Retina (tissue), 1 donor: ENCODE measurements at places on chromosomes 3 and 15.

DNA sequence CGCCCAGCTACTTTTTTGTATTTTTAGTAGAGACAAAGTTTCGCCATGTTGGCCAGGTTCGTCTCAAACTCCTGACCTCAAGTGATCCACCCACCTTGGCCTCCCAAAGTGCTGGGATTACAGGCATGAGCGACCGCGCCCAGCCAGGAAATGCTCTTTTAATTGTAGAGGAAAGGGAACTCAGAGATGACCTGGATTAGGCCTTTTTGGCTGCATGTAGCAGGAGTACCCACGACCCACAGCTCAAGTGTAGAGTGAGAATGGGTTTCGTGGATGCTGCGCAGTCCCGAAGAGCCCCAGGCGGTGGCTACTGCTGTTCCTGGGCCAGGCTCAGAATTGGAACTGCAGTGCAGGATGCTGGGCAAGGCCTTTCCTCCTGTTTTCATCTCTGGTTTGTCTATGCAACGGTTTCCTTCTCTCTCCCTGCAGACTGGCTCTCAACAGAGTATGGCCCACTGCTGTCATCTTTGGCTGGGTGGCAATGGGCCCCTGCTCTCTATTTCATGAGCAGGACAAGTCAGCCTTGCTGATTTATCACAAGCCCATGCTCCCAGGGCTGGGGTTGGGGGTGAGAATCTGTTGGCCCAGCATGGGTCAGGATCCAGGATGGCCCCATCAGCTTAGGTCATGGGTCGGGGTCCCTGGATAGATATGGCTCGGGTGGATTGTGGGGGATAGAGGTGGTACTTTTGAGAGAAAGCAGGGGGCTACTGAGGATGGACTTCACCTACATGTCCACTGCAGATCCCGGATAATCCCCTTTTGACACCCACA lies 51.2 kb downstream of the GASK1A start:
- no peak for DNase-seq

GRCh38 chr15:36950371-36950770 lies 150.0 kb downstream of the MEIS2 start:
- no peak for DNase-seq

DNA sequence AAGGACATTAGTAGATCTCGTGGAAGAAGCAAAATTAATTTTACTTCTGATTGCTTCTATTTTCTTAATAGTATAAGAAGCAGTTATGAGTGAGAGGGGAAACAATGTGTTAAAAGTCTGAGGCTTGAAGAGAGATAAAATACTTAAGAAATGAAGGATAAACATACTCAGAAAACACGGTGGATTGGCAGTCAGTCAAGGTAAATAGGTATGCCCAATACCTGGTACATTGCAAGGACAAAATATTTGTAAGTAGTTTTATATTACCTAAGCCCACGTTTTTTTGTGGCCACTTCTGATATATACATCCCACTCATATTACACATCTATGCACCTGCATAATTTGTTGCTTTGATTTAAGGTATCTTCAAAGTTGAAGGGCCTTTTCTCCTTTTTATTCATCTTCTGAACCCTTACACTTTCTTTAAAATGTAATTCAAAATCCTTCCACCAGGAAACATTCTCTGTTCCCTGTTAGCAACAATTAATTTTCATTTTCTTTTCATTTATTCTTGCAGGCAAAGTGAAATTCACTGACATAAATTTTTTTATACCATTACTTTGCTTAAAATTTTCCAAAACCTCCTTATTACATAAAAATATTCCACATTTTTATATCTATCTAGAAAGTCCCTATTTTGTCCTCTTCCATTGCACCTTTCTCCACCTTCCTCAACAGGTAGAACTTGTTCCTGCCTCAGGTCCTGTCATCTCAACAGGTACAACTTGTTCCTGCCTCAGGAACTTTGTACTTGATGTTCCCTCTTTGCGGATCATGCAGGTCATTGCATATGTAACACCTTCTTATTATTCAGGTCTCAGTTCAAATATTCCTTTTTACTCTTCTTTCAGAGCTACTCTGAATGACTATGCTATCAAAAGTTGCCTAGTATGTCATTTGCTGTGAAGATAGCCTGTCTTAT lies 755.7 kb upstream of the ALCAM start:
- DNase-seq = no peak

GRCh38 chr15:100245487-100245820 lies 96.3 kb downstream of the ADAMTS17 start:
- DNase-seq = no peak

- no peak for DNase-seq
These were observed 24.8 kb downstream of the PPP4R2 start for GRCh38 chr3:73021301-73021835.

GRCh38 chr15:66147440-66147839 lies 106.1 kb downstream of the MEGF11 start:
- no peak for DNase-seq

- no peak for DNase-seq
These were observed 155.7 kb downstream of the LPP start for GRCh38 chr3:188309437-188310269.

GRCh38 chr3:190883973-190884832 lies 21.7 kb upstream of the GMNC start:
- peak; percentile 40 for DNase-seq

- no peak for DNase-seq
These were observed 59.6 kb downstream of the PRTG start for GRCh38 chr15:55683376-55683775.

DNA sequence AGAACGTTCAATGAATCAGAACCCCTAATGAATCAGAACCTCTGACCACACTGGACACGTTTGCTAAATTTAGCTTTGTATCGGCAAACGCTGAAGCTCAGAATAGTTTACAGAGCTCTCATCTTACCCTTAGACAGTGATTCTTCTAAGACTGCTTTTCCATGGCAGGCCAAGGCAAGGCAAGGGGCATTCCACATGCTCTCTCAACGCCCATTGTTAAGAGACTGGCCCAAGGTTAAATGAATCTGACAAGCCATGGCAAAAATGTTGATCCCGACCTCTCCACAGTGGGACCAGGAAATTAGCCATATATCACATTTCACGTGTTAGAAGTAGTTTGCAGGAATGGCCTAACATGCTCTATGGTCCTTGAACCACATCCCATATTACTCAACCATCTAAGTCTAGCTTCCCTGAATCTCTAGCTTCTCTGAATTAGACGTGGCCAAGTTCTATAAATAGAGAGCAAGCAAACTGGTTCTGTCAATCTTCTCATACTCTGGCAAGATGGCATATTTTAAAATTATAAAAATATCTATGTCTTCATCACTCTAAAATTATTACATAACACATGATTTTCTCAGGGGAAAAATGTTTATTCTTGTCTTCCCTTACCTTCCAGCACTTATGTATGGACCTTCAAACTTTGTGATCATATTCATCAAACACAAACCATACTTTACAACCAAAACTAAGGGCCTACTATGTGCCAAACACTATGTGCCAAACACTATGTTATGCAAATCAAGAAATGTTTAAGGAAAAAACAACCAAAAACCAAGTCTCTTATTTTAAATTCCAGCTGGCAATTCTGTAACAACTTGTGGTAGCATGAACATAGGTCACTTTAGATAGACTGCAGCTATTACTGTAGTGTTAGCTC lies 54.3 kb downstream of the AAGAB start:
- DNase-seq = peak; percentile 41

DNA sequence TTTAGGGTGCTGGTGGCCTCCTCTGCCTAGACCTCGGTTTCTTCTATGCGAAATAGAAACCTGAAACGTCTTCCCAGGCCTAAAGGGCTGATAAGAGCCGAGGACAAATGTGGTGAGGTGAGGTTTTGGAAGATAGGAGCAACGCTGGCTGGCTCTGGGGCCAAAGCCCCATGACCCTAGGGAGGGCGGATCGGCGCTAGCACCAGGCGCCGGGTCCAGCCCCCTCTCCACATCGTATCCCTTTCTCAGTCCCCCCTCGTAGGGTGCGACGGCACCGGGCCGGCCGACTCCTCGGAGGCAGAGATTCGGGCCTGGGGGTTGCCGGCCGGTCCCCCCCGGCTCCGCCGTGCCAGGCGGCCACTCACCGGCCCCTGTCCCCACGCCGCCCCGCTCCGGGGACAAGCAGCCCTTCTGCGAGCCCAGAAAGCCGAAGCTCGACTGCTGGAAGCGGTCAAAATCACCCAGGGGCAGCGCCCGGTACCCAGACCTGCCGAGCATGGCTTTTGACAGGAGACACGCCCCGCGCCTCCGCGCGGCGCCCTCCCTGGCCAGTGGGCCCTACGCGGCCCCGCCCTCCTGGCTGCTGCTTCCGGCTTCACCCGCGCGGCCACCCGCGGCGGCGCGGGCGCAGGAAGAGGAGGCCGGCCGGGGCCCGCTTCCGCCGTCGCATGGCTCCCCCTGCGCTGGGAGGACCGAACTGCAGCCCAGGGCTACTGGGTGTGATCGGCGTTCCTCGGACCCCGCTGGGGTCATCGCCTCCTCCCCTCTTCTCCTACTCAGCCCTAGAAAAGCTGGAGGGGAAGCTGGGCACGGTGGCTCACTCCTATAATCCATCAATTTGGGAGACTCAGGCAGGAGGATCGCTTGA lies at the start of gene STOML1:
Gene STOML1 (minus strand): TSS at position 570 of the 868 bp plus-strand sequence. CDS start 72 bp downstream, at position 498.
- peak; percentile 96 for DNase-seq

DNA sequence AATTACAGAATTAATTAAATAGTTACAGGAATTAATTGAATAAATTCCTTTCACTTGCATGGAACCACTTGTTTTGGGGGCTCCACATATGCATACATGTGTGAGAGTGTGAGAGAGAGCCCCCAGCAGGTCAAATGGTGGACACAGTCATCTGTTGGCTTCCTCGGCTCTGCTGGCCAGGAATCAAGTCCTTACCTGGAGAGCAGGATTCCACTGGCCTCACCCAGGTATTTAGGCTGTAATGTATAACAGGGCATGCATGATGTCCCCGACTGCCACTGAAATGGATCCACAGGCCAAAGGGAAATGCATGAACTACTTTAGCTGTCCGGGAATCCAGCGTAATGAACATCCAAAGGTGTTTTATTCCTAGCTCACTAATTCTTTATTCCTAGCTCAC lies 139.7 kb upstream of the SMAD3 start:
- no peak for DNase-seq

GRCh38 chr3:23385327-23385726 lies 182.2 kb downstream of the UBE2E2 start:
- DNase-seq = no peak

DNA sequence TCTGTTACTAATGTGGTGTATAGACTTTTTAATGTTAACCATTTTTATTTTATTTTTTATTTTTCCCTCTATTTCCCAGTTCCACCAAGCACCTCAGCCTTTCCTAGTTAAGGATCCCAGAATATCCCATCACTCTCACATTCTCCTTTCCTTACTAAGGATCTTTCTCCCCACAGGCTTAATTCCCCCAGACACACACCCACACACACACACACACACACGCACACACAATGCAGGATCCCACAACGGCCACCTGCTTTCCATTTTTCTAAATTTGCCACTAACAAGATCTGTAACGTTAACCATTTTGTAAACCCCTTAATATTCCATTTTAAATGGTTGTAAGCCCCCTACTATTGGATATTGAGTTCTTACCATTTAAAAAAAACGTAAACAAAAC lies 404.1 kb downstream of the ZIC1 start:
- DNase-seq = no peak

DNA sequence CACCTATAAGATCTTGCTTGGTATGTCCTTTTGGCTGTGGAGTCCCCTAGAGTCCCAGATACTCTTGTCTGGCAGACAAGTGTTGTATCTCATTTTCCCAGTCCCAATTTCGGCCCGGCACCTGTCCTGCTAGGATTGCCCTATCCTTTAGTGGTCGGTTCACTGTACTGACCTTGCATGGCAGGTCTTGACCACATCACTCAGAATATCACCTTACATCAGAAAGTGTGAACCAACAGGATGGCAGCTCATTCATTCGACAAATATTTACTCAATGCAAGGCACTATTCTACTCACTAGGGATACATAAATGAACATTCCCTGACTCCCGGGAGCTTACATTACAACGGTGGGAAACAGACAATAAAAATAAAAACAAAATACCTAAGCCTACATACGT lies 5.7 kb upstream of the CCDC80 start:
- no peak for DNase-seq

DNA sequence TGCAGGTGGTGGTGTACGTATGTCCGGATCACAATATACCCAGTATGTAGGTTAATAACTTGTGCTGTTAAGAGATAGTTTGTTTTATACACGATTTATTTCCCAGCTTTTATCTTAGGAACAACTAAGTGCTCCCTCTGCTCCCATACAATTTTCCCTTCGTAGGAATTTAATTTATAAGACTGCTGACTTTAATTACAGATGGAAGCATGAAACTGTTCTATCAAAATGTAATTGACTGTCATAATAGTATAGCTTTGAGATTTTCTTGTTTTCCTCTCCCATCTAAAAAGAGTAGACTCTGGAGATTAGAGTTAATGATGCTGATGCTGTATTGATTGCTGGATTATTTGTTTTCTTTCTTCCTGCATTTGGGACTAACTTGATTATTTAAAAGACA lies 370.7 kb upstream of the SGO1 start:
- no peak for DNase-seq

- no peak for DNase-seq
These were observed 154.4 kb downstream of the CHL1 start for GRCh38 chr3:350871-351371.

- no peak for DNase-seq
These were observed 132.5 kb upstream of the THBS1 start for GRCh38 chr15:39448409-39448808.

GRCh38 chr3:147483578-147483977 lies 74.4 kb downstream of the ZIC1 start:
- no peak for DNase-seq

- no peak for DNase-seq
These were observed 85.7 kb downstream of the SOX2 start for GRCh38 chr3:181797431-181797830.

- no peak for DNase-seq
These were observed 14.4 kb downstream of the KY start for GRCh38 chr3:134636406-134636805.

DNA sequence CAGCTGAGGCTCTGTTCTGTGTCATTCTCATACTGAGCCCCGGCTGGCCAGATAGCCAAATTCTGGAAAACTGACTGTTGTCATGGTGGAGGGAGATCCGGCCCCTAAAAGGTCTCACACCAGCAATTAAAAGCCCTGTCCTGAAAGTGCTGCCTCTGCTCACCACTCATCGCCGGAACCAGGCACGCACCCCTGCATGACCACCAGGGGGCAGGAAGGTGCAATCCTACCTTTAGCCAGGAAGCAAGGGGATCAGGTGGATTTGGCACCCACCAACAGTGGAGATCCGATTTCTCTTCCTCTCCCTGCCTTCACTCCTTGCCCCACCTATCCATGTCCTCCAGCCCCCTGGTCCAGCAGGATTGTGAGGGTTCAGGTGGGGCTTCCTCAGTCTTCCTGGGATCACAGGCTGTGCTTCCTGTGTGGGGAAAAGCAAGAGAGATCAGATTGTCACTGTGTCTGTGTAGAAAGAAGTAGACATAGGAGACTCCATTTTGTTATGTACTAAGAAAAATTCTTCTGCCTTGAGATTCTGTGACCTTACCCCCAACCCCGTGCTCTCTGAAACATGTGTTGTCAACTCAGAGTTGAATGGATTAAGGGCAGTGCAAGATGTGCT lies 16.1 kb upstream of the CACNA2D2 start:
- DNase-seq = peak; percentile 75
